ENCODE measurements at places on chromosomes 5 and 9.
A peak's percentile ranks its signal among the peaks of the same experiment; 100 is the strongest.

DNA sequence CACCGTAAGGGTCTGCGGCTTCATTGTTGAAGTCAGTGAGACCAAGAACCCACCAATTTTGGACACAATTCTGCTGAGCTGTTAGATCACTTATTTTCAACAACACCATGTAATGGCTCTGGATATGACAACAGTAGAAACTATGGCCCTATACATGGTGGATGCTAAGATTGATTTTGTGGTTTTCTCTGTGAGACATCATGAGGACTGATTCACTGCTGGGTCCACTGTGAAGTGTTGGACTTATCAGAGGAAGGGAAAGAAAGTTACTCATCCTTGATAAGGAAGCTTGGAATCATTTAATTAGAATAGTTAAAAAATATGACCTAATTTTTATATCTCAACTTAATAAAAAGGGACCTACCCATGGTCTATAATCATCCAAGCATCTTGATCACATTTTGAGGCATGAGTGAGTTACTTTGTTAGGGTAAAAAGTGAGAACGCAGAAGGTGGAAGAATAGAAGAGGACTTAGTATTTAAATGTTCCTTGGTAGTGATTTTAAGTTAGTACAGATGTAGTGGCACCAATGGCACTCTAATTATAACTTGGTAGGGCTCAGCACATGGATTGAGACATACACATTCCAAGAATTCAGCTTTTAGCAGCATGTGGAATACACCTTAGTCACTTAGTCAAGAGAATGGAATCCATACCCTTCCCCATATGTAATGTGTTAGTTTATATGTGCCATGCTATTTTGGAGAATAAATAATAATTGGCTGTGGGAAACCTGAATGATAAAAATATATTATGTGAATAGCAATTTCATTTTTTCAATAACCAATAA lies 123.5 kb upstream of the CD180 start:
- peak; percentile 14 for DNase-seq

DNA sequence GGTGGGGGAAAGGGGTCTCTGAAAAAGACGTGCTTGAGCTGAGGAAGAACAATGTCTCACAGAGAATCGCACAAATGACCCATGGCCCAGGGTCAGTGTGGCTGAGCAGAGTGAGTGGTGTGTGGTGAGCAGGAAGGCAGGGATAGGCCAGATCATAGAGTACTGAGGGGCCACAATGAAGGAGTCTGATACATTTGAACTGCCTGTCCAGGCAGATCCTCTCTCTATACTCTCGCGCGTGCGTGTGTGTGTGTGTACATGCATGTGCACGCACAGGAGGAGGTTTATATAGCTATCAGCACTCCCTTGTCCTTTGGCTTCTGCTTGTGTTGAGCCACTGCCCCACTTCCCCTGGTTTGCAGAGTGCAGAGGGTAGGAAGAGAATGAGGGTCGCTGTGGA lies 294.0 kb downstream of the ZNF608 start:
- DNase-seq = no peak

DNA sequence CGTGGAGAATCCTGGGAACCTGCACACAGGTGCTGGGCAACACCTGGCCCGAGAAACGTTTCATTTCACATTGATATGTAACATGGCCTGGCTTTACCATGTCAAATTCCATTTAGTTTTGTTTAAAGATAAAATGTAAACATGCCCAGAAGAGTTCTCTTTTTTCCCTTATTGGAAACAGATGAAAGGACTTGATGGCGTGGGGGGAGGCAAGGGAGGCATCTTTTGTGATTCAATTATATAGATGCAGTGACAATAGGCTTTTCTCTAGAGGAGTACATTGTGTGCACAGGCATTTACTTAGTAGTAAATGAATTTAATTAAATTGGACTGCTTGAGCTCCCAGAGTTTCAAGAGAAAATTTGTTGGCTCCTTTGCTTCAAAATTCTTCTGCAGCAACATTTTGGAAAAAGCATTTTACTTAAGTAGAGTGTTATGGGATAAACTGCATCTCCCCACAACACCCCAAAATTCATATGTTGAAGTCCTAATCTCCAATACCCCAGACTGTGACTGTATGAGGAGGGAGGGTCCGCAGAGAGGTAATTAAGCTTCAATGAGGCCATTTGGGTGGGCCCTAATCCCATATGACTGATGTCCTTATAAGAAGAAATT lies 254.3 kb upstream of the NFIL3 start:
- DNase-seq = no peak

GRCh38 chr5:176420972-176421544 lies 4.7 kb upstream of the CLTB start:
- DNase-seq = no peak

DNA sequence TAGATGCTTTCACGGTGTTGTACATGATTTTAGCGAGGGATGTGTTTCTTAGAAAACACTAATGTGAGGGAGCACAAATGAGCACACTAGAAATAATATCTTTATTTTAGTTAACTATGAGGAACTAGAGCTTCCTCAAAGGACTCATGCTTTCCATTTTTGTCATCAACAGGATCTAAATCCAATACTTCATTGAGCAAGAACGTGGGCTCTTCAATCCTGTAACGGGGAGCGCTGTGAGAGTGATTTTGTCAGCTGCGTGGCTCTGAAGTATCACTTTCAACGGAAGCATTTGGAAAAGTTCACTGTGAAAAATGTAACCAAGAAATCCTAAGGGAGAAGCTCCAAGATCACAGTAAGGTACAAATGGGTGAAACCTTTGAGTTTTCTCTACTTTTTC lies 93.2 kb downstream of the LIX1 start:
- no peak for DNase-seq

GRCh38 chr5:3825531-3826451 lies 230.2 kb downstream of the IRX1 start:
- no peak for DNase-seq

DNA sequence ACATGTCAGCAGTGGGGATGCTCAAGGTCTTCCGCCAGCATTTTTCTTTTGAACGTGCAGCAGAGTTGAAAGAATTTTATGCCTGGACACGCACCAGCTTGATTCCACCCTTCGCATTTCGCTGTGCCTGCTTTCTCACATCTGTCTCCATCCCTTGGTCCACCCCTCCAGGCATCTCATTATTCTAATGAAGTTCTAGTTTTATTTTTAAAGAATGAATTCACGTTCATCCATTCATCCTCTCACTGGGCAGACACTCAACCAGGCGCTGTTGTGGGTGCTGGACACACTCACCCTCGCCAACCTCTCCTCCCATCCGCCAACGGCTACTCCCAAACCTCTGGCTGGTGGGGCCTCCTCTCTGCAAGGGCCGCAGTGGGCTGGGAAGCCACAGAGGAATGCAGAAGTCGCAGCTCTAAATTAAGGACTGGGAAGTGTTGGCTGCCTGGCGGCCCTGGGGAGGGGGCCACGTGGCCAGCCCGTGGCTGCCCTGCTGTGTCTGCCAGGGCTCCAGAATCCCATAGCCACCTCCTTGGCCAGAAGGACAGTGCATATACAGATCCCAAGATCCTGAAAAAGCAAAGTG lies 6.7 kb downstream of the SUSD3 start:
- no peak for DNase-seq

DNA sequence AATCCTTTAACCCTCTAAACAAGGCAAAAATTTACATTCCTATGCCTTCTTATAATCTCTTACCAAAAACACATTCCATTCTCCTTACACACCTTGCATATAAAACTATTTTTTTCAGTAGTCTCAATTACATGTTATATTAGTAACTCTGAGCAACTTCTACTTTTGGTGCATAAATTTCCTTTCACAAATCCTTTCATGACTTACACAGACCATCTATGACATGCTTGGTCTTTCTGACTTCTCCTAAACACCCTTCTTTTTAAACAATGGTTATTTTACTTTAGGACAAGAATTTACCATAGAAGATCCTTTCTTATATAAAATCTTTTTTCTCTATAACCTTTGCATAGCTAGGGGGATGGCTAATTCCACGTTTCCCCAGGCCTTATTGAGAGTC lies 208.0 kb upstream of the ARRDC3 start:
- DNase-seq = no peak

DNA sequence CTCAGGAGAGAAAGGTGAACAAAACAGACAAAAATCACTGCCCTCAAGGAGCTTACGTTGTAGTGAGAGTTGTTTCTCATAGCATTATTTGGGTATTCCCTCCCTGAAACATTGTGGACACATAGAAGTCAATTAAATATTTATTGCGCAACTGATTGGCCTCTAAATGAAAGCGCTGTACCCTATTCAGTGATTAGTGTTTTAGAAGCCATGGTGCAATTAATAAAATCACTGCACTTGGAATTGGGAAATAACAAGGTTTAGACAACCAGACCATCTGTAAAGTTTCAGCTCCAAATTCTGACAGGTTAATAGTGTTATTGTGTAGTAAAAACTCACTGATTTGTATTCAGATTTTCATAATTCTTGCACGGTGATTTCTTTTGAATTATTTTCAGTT lies 35.9 kb downstream of the TNPO1 start:
- DNase-seq = no peak

- peak; percentile 80 for DNase-seq
Measured at GRCh38 chr9:87336914-87337333, 160.7 kb upstream of the DAPK1 start.

Measured in EH (cell line).